ENCODE measurements at places on chromosomes 3 and 15. TPM values are rescaled to one million over a fixed set of nuclear protein-coding genes. Genes with fewer than 3 reads are reported as not detected.

The ADGRG7 gene
- not detected for total RNA-seq

The THBS1 gene
- total RNA-seq: 34.1 TPM

The ZNF717 gene
- total RNA-seq: 2.0 TPM

The MON1A gene
- 7.9 TPM for total RNA-seq

The XYLB gene
- total RNA-seq: 3.7 TPM

The ALDH1A2 gene
- 0.33 TPM for total RNA-seq

Measured in A549 treated with RU486 at 1 μM for 4 hours (cell line).